ENCODE measurements at places on chromosomes 1 and 21.

DNA sequence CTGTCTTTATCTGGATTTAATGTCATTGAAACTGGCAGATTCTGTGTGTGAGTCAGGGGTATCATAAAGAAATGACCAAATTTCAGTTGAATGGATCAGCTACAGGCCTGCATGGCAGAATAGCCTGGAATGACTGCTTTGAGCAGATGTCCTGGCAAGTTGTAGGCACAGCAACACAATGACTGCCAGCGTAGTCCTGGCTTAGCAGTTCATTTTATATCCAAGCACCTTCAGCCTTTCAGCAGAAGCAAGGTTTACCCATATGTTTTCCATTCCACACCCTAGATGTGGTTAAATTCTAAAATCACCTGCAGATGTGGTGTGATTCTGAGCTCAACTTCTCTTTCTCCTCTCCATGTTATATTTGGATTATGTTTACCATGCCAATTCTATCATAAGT, 22.3 kb upstream of the PTGFR start:
- no peak for DNase-seq

GRCh38 chr21:38661889-38662568, 143.7 kb upstream of the ETS2 start:
- no peak for DNase-seq

DNA sequence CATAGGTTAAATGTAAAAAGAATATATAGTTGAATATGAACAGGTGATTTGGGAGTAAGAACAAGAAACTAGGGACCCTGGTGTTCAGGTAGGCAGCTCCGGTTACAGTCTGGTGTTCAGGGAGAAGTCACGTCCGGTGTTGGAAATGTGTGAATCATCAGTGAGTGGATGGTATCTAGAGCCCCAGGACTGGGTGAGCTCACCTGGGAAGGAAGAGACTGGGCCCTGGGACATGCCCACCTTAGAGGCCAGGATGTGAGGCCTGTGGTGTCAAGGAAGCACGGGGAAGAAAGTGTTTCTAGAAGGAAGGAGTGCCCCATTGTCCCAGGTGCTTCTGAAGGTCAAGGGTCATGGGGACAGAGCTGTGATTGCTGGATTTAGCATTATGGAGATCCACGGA, 1.5 kb upstream of the GJB3 start:
- DNase-seq, result no peak

GRCh38 chr1:147099192-147099591, 73.1 kb downstream of the PRKAB2 start:
- DNase-seq, result no peak

GRCh38 chr1:227809026-227809425, 6.4 kb upstream of the PRSS38 start:
- no peak for DNase-seq

DNA sequence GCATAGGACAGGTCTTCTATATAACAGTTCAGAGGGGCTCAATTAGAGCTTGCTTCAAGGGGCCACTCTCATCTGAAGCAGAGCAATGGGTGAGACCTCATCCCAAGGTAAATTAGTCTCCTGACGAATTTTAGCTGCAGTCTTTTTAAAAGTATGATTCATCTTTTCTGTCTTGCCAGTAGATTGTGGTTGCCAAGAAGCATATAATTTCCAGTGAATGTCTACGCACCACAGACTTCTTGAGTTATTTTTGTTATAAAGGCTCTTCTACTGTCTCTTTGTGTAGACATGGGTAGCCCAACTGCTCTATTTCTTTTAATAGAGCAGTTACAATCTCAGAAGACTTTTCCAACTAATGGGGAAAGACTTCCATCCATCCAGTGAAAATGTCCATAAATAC, 108.9 kb upstream of the FMN2 start:
- no peak for DNase-seq

- peak; percentile 86 for DNase-seq
Measured at GRCh38 chr1:55214934-55215193, 300 bp downstream of the USP24 start.

- no peak for DNase-seq
Measured at GRCh38 chr1:15627343-15627988, 10.2 kb downstream of the DDI2 start.

GRCh38 chr1:41530411-41530810, 45.9 kb upstream of the EDN2 start:
- DNase-seq, result no peak

DNA sequence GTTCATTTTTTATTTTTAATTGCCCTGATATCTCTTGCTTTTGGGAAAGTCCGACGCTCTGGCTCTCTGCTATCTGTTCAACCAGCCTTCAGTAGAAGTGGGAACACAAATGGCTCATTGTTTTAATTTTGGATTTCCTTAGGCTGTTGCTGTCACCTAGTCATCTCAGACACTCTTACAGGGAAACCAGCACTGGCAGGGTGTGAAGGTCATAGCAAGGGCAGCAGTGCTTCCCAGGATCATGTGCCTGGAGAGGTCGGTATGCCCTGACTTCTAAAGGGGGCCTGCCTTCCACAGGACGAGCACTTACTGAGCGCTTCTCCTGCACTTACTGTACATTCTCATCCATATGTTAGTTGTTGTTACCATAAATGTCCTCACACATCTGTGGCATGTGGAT, 224.2 kb downstream of the DISC1 start:
- DNase-seq, result no peak

DNA sequence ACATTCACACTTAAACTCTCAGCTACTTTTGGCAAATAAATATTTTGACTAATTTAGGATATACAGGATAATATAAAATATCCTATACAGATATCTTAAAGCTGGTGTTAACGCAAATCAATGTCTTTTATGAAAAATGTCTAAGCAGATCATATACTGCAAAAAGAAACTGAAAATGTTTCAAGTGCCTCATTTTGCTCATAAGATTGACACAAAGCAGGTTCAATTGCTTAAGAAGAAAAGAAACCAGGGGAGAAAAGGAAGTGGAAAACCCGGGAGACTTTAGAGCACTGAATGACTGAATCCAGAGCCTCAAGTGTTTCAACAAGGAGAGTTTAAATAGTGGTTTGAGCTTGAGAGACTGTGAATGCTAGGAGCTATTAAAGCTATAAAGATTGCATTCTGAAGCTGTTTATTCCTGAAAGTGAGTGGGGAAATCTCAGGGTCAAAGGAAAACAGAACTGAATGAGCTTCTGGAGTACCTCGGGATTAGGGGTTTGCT, 1943.0 kb downstream of the MRPL39 start:
- DNase-seq, result no peak

- DNase-seq, result no peak
Measured at GRCh38 chr1:39398278-39399021, 93.0 kb upstream of the BMP8A start.

DNA sequence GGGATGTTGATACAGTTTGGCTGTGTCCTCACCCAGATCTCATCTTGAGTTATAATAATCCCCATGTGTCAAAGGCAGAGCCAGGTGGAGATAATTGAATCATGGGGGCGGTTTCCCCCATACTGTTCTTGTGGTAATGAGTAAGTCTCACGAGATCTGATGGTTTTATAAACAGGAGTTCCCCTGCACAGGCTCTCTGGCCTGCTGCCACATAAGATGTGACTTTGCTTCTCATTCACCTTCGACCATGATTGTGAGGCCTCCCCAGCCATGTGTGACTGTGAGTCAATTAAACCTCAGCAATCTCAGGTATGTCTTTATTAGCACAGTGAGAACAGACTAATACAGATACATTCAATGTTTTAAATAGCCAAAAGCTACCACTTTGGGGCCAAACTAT, 41.1 kb downstream of the SLC35F3 start:
- no peak for DNase-seq

DNA sequence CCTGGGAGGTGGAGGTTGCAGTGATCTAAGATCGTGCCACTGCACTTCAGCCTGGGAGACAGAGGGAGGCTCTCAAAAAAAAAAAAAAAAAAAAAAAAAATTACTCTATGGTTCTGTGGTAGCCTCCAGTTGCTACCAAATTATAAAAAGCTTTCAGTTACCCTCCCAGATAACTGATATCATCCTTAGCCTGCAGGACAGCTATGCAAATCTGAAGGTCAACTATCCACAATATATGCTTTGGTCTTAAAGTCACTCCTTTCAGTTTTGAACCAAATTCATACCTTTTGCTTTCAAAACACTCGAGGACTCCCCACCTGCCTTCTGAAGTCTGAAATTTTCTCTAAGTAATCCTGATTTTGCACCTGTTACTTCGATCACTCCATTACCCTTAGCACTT, 3.1 kb downstream of the MIXL1 start:
- DNase-seq, result no peak

GRCh38 chr1:156816561-156817328, at the start of gene SH2D2A:
Gene SH2D2A (minus strand): TSS chr1:156816848. CDS start chr1:156816708, 140 bp downstream.
- no peak for DNase-seq

GRCh38 chr1:240237305-240237721, 145.6 kb downstream of the FMN2 start:
- DNase-seq, result no peak

DNA sequence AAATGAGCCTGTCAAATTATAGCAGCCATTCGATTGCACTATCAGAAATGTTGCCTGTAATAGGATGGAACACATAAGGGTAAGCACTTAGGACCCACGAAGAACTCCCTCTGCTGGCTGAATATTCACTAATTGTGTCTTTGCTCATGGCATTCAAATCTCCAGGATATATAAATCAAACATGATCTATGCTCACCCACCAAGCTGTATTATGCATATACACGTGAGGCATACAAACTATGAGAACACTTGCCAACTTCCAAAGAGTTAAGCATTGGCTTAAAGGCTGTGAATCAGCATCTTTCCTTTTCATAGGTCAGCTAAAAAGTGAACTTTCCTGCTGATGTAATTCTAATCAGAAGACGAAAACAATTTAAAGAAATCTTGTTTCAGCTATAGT, 34.5 kb downstream of the TMPRSS15 start:
- DNase-seq, result no peak

GRCh38 chr1:20009212-20009611, 29.8 kb upstream of the PLA2G2A start:
- DNase-seq, result no peak

GRCh38 chr21:26819740-26820324, 25.4 kb downstream of the ADAMTS1 start:
- no peak for DNase-seq

DNA sequence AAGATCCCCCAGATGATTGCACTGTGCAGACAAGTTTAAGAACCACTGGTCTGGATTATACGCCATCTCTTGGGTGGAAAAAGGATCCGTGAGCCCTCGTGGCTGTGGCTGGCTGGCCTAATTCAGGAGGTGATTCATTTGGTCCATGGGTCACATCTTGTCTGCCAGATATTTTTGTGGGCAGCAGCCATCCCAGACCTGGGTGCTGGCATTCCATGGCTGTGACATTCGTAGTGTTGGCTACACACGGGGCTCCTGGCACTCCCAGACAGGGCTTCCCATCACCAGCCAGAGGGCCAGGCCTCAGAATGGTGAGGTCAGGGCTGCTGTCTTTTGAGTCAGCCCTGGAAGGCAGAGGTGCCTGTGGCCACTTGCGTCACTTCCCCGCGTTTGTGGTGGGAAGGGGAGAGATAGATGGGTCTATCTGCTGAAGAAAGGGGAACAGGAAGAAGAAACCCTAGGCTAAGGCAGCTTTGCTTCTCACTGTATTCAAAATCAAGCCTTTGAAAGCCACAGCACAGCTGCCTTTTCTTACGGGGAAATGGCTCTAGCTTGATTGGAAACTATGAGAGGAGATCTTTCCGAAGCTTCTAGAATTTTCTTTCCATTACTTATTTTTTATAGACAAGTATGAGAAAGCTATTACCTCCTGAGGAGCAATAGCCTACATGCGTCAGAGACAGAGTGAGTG, 32.4 kb downstream of the EIF2D start:
- DNase-seq, result no peak

DNA sequence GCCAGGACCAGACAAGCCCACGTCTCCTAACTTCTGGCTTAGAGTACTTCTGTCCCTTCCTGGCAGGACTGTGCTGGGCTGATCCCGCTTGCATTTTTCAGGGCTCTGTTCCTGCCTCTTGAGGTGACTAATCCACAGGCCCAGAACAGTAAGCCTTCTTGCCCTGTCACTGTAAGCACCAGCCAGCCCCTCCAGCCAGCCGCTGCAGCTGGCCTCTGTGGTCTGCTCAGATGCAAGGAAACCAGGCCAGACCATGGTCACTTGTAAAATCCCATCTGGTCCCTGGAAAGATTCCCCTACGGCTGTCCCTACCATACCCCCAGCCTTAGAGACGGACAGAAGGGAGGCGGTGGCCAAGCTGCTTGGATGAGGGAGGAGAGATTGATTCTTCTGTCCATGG, 74.2 kb downstream of the KIRREL1 start:
- DNase-seq, result no peak

DNA sequence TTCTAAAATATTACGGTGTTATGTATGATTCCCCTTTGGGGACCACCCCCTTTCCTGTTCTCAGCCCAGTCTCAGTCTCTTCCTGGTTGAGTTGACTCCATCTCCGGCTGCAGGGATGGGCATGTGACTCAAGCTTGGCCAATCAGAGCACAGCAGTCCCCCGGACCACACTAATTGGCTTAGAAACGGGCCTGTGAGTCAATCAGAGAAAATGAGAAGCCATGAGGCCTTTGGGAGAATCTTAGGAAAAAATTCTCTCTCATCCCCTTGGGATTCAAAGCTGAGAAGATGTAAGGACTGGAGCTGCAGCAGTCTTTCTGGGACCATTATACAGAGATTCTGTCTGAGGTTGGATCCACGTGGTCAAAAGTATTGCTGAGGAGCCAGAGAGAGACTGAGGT, 10.7 kb upstream of the FHAD1 start:
- no peak for DNase-seq
